Fibroblast of the aortic adventitia (primary cell): ENCODE measurements at places on chromosomes 1 and 21.

DNA sequence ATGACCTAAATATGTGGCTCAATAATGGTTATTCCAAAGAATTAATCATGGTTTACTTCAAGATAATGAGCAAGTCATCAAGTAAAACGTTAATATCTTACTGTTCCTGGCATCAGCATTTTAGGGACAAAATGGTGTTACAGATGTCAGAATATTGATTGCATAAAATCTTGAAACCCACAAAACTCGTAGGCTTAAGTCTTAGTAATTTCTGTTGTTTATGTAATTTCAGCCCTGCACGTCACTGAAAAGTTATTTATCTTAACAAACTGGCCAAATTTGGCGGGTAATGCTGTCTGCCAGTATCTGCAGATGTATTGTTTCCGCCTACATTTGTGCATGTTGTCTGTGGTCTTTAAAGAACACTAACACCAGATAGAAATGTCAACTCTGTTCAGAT lies 25.8 kb downstream of the CDC7 start:
- DNase-seq: peak; percentile 85

GRCh38 chr21:34609244-34609932 lies 5.5 kb downstream of the RCAN1 start:
- no peak for DNase-seq

GRCh38 chr1:117405042-117405441 lies 37.8 kb downstream of the MAN1A2 start:
- no peak for DNase-seq

GRCh38 chr1:195141294-195141693 lies 1466.9 kb downstream of the KCNT2 start:
- no peak for DNase-seq

DNA sequence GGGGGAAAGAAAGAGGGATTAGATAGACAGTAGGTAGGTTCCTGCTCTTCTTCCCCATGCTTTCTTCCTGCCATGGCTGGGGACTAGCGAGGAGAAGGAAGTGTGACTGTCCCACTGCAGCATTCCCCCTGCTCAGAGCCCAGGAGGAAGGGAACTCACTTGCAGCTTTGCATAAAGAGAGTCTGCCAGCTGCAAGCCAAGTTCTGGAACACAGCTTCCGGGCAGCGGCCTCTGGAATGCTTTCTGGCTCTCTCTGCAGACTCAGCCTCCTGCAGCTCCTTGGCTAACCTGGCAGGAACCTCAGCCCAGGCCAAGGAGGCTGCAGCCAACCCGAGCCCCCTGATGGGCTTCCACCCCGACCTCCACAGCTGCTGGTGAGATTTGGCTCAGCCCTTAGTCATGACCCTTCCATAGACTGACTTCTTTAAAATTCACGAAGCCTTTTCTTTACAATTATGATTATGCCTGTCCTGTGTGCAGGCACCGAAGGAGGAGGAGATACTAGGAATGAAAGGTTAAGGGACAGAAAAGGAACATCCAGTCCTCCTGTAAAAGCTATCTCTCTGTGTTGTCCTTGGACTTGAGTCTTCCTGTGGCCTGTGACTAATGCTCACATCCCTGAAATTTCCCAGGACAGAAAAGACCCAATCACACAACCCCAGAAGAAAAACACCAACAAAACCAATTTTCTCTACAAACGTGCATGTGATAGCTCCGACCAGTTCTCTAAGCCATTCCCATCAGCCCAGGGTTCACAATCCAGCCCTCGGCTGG lies 108.2 kb upstream of the OLIG2 start:
- DNase-seq: peak; percentile 27

GRCh38 chr1:228345201-228345930 lies 61.3 kb downstream of the TRIM11 start:
- DNase-seq: no peak

- DNase-seq: no peak
These were observed 35.0 kb downstream of the ARHGEF10L start for GRCh38 chr1:17574516-17574915.

GRCh38 chr1:212062832-212063438 lies 27.4 kb downstream of the DTL start:
- peak; percentile 65 for DNase-seq

DNA sequence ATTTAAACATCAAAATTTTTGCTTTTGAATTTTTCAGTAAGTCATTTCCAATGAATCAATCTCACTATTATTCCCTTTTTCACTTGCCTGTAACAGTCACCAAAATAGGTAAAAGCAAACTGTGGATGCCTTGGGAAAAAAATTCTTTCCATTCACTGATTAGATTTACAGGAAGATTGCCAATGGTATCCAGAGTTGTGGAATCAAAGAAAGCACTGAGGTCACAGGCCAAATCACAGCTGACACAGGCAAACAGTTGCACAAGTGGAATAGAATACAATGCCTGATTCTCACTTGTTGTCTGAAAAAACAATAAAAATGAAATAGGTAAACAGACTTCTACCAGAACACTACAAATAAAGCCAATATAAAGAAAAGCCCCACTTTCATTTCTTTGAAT lies 48.4 kb downstream of the LTN1 start:
- DNase-seq: peak; percentile 54

DNA sequence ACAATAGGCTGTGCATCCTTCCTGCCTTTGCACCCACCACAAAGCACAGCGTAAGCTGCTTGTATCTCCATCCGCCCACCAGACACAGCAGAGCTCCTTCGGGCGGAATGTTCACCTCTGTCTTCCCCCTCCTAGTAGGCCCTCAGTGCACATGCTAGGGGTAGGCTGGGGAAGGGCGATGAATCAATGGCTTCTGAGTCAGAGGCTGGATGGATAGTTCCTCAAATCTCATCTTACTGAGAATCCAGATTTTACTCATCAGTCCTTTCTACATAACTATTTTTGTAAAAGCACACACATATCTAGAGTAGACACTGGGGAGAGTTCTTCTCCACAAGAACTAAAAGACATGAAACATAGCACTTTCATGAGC lies 73.8 kb downstream of the BCAR3 start:
- no peak for DNase-seq

GRCh38 chr21:39048574-39048973 lies 134.7 kb downstream of the PSMG1 start:
- peak; percentile 58 for DNase-seq

DNA sequence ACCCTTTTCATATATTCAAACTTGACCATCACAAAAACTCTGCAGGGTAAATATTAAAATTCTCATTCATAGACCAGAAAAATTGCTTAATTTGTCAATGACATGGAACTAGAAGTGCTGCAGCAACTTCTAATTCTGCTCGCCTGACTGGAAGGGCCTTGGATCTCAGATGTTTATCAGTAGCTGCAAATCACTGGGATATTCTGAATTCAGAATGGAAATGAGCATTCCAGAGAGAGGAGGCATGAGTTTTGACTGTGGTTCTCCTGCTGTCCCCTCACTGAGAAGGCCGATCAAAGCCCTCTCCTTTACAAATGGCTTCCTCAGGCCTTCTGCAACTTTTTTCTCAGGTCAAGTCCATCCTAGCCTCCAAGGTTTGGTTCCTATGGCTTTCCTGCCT lies 171.3 kb upstream of the FAM78B start:
- DNase-seq: no peak

- no peak for DNase-seq
These were observed 204.3 kb downstream of the FGGY start for GRCh38 chr1:59500950-59501742.

DNA sequence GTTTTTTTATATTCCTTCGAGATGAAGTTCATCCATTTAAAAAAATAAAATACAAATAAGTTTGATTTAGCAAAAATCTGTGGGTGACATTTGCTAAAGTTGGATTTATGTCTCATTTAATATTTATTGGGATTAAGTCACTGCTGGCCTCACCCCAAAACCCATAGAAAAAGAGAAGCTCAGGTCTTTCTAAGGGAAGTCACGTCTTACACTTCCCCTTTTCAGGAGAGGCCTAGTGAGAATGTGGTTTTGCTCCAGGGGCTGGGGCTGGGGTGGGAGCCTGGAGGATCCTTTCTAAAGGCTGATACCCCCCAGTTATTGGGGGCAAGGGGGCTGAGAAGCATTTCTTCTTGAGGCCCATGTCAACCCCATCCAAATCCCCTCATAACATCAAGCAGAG lies 300.3 kb downstream of the DSCAM start:
- no peak for DNase-seq

GRCh38 chr1:244436336-244437085 lies 15.2 kb downstream of the ADSS2 start:
- DNase-seq: peak; percentile 73

- DNase-seq: no peak
These were observed 9.0 kb upstream of the SMYD3 start for GRCh38 chr1:246516126-246516525.

- no peak for DNase-seq
These were observed 121.2 kb downstream of the PIK3R3 start for GRCh38 chr1:46011121-46011695.

DNA sequence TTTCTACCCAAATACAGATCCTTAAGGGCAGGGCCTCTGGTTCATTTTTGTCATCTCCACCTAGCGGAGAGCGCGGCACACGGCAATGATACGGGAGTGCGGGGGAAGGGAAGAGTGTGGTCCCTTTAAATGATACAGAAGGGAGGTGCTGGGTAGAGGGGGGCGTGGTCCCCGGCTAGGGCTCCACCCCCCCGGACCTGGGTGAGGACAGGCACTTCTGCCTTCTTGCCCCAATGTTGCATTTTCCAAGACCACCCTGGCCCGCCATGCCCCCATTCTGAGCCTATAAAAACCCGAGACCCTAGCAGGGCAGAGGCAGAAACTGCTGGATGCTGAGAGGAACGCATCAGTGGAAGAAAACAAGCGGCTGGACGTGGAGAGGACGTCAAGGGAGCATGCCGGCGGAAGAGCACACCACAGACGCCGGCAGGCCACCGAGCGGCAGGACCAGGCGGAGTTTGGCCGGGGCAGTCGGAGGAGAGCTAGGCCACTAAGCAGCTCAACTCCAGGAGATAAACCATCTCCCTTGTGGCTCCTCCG lies 30.0 kb downstream of the LRRC3 start:
- DNase-seq: peak; percentile 50
